ENCODE measurements at places on chromosomes 12 and 14.

DNA sequence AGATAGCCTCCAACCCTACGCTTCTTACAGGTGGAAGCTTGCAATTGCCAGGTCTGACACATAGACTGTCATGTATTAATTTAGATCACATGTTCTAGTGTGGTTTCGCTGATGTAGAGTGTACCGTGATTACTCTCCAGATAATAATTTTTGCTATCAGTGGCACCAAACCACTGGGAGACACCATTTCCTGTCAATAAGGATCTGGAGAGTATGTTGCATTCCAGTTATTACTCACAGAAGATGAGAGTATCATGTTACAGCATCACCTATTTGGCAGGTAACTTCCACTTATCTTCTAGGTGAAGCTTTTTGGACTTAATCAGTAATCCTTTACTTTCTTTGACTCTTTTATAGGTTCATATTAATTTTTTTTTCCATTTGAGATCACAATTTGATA, 147.2 kb downstream of the HELB start:
- no peak for DNase-seq

GRCh38 chr14:58280954-58281787, 17.2 kb upstream of the ARID4A start:
- DNase-seq = peak; percentile 57

- DNase-seq = peak; percentile 42
Measured at GRCh38 chr12:88142610-88142991, 494 bp downstream of the TMTC3 start.

- DNase-seq = no peak
Measured at GRCh38 chr14:44370727-44371126, 136.4 kb downstream of the FSCB start.

DNA sequence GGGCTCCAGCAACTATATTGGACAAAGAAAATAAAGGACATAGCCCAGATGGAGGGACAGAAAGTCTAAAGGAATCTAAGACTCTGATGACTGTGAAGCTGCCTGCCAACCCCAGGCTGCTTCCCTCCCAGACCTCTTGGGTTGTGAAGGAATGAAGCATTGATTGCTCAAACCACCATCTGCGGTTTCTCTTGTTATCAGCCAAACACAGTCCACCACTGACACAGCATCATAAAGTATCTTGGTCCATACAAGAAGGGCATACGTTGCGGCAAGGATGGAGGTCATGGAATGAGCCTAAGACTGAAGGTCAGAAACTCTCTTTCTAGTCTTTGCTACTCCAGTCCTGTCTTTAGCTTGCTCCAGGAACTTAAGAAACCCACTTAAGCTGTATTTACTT, 58.5 kb upstream of the PLXNC1 start:
- DNase-seq = no peak

DNA sequence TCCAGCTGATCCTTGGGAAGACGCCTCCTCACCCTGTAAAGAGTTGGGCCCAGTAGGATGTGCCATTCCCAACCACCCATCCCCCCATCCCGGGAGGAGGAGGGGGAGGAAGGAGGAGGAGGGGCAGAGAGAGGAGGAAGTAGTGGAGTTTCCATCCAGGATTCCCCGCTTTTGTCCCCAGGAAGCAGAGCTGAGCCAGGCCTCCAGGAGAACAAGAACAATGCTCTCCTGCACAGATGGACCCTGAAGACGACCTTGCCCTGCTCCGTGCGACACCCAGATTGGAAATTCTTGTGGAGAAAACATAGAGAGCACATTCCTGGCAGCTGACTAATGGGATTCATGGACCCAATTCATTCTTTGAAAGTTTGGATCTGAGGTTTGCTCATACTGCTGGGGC, 132.3 kb upstream of the CRY1 start:
- no peak for DNase-seq

- no peak for DNase-seq
Measured at GRCh38 chr14:96285667-96286066, 29.7 kb downstream of the BDKRB1 start.

- no peak for DNase-seq
Measured at GRCh38 chr12:111673503-111673902, 12.3 kb downstream of the BRAP start.

All from femur (tissue), 1 donor.